ENCODE measurements at places on chromosomes 1 and 21.

- no peak for DNase-seq
Measured at GRCh38 chr1:53463961-53464899, 5.0 kb downstream of the DMRTB1 start.

- DNase-seq: no peak
Measured at GRCh38 chr1:244207935-244208244, 156.8 kb downstream of the ZBTB18 start.

- DNase-seq: no peak
Measured at GRCh38 chr1:91099746-91100621, 78.1 kb upstream of the ZNF644 start.

- DNase-seq: no peak
Measured at GRCh38 chr1:9630331-9631111, 21.0 kb upstream of the PIK3CD start.

DNA sequence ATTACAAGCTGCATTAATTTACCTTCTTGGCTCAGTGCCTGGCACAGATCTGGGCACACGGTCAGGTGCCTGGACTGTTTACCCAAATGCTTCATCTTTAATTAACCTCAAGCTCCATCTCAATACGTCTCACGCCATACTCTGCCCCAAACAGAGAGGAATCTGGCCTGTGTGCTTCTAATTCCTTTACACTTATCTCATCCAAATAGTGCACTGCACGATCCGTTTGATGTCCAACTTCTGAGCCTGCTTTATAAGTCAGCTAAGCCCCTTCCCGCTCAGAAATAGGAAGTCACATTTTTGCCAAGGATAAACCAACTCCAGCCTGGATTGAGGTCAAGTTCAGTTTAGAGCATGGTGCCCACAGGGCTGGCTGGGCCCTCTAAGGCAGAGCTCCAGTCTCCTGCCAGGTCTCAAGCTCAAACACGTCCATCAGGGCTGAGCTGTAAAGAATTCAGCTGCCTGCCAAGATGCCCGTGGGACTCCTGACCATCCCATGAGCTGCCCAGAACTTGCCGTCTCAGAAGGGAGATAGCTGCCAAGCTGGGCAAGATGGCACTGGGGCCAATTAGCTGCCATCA lies 233.5 kb downstream of the TRABD2B start:
- DNase-seq: no peak

GRCh38 chr1:223137455-223138085 lies 5.5 kb downstream of the TLR5 start:
- DNase-seq: peak; percentile 78

DNA sequence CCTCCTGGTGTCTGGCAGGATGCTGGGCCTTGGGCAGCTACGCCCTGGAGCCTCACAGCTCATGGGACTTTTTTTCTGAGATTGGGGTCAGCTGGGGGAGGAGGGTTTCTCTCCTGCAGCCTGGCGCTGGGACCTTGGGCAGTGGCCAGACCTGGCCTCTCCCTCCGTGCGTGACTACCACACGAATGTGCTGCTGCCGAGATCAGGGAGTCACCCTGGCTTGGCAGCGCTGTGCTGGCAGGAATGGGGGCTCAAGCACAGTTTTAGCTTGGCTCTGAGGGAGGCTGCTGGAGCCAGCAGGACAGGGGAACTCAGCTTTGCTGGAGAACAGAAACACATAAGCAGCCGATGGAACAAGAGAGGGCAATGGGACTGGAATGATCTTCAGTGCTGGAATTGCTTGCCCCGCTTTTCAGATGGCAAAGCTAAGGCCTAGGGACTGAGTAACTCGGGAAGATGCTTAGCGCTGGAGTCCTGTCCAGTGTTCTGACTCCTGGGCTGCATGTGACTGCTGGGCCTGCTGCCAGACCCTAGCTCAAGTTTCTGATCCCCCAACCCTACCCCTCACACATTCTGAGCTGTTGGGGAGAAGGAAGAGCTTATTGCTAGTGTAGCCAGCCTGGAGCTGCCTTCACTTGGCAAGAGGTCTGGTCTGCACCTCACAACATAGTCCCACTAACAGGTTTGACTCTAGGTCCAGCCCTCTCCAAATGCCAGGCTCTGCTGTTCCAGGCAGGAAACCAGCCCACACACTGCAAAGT lies 69.9 kb downstream of the NAV1 start:
- DNase-seq: no peak

DNA sequence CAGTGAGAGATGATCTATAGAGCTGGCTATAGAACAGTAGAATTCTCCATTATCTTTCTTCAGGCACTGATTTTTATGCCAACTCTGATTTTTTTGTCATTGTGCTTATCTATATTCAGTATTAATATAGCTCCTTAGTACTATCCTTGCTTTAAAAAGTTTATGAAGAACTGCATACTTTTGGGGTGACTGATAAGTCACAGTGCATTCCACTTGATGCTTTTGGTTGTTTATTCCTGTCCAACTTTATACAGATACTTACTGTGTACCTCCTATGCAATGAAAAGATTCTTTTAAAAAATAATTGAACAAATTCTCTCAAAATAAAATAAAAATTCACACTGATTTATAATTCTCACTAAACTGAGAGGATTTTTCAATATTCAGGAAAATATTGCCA lies 71.6 kb downstream of the COL24A1 start:
- no peak for DNase-seq

- DNase-seq: peak; percentile 94
Measured at GRCh38 chr1:192516776-192517297, 58.7 kb upstream of the RGS1 start.

DNA sequence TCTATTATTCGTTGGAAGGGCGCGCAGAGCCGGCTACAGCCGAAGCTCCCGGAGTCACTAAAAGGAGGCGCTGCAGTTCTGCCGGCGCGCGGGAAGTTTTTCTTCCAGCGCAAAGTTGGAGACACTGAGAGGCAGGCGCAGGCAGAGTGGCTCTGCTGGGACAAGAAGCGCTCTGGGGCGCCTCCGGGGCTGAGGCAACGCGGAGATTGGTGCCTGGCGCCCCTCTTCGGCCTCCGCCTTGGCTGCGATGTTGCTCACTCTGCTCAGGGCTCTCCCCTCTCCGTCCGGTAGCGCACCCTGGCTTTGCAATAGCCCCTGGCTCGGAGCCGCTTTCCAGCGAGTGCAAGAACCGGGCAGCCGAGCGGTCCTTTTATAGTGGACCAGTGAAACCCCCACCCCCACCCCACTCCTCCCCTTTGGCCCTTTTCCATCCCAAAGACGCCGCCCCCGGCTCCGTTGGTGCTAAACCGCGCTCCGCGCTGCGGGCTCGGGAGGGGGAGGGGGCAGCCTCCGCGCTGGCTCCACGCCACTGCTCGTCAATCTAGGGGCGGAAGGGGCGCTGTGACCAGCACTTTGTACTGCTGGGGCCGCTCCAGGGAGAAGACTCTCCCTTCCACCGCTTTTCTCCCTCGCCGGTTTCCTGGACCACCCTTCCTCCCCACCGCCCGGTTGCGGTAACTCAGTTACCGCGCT lies at the start of gene ADAMTS1:
ADAMTS1 (minus strand) TSS at position 344 of the 693 bp plus-strand sequence. CDS start 455 bp downstream, outside the sequence.
- DNase-seq: no peak

GRCh38 chr1:217857061-217857460 lies 225.9 kb downstream of the SPATA17 start:
- no peak for DNase-seq

- DNase-seq: peak; percentile 75
Measured at GRCh38 chr21:39077876-39078275, 105.4 kb downstream of the PSMG1 start.

DNA sequence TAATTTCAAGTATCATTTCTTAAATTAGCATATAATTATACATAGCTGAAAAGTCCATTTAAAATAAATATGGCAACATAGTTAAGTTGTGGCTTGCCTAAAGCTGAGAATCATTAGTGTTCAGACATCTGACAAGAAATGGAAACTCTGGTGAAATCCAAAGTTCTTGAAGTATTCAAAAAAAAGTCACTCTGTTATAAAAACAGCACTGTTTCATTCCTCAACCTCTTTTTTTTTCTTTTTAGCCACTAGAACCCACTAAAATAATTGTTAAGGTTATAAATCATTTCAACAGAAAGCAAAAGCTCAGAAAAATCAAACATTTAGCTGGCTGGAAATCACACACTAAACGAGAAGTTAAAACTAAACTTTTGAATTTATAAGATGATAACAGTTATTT lies 476.7 kb downstream of the LTN1 start:
- no peak for DNase-seq

- no peak for DNase-seq
Measured at GRCh38 chr1:155392898-155393411, 72.3 kb downstream of the RUSC1 start.

DNA sequence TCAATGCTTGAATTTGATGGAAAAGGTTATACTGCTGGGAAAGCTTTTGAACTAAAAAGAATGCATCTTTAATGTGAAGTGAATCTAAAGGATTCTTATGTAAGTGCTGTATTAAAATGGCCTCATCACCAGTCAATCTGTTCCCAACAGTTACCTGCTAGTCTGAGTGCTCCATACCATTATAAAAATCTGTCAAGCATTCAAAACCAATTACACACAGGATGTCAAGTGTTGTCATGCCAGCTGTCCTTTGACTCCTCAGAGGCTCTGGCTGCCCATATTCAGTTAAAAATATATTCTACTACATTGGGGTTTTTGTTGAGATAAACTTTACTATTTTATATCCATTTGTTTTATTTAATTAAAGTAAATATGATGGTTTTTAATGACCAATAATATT lies 1587.7 kb downstream of the AMY1C start:
- DNase-seq: no peak

Measured in inflammatory macrophage (primary cell).